Stimulated activated naive B cell treated with anti-CD40 and anti-IgM and Interleukin-4, amounts not matched to agents 10 μg/mL and 1 μg/mL and 100 μg/mL, for 72 hours (primary cell): ENCODE measurements at places on chromosomes 7 and 10.

GRCh38 chr7:137164251-137164650, 179.3 kb downstream of the PTN start:
- DNase-seq = no peak

DNA sequence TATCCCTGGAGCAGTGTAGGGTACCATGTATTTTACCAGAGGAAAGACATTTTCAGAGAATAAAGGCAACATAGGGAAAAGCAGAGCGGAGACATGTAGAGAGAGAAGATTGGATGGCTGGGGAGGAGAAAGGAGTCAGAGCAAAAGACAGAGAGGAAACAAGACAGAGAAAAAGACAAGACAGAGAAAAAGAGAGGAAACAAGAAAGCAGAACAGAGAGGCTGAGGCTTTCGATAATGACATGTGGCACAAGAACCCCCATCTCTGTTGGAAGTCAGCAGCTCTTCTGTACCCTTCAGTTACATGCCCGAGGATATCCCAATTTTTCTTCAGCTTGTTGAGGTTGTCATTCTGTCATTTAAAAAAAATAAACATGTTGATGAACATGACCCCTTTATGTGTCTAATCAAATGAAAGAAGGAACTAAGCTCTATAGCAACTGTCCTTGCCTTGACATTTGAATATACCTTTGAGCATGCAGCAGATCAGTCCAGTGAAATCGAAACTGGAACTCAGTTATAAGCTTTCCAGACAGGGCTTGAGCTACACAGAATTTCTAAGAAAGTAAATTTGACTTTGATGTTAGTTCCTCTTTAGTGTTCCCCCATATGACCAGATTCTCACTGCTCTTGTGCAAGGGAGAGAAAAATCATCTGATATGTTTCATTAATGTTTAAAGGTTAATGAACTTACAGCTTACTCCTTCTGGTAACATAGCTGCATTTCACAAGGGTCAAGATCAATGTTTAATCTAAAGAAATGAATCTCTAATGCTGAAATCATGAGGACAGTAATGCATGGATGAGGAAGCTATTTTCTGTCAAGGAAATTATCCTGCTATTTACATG, 75.1 kb upstream of the SP4 start:
- DNase-seq = peak; percentile 40

DNA sequence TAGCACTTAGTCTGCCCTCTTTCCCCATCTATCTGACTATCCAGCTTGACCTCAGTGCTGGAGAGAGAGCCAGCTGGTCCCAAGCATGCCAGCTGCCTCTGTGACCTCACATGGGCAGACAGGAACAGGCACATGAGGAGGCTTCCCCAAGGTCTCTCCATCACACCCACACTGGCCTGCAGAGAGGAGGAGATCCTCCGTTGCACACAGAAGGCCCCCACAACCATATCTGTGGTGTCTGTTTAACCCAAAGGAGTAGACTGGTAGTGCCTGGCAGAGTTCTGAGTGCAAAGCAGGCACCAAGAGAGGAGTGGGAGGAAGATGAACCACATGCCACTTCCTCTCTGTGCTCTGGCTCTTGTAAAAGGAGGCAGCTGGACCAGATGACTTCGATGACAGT, 4.8 kb upstream of the ANK3 start:
- no peak for DNase-seq

DNA sequence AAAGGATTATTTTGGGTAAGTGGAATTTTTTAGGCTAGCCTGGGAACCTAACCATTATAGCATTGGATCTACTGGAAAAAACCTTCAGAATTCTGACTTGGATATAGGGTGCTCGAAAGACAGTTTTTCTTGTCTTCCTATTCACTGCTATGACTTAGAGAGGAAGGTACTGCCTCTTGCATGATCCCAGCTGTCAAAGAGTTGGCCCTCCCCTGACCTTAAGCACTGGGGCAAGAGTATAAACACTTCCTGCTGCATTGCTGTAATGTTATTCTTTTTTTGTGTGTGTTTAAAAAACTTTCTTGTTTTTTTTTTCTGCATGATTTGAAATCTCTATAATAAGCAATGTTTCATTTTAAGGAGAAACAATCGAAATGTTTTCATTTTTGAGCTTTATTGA, 113.0 kb downstream of the LRMDA start:
- no peak for DNase-seq

- DNase-seq = no peak
These were observed 806.9 kb downstream of the TNS3 start for GRCh38 chr7:46775020-46775419.

- DNase-seq = no peak
These were observed 46.7 kb upstream of the PLCE1 start for GRCh38 chr10:93947055-93947454.

DNA sequence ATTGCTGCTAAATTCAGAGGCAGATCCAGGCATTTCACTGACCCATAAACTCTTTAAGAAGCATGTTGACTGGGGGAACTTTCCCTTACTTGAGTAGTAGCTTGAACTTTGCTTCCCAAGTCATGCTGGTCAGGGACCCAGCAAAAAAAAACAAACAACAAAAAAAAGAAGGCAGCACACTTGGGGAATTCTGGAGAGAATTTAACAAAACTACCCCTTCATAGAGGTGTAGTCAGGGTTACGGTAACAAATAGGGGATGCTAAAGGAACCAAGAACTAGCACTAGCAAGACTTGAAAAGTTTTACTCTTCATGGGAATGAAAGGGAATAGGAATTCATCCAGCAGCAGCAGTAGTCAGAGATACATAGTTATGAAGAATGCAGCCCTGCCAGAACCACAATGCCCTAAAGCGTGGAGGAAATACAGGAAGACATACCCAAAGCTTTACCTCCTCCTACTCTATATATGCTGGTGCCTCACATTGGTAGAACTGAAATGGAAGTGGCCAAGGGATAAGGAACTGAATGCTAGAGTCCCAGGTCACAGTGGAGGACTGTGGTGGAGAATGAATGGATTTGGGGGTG, 67.3 kb downstream of the PHYHIPL start:
- DNase-seq = no peak
